ENCODE measurements at places on chromosomes 16 and 17. TPM values are rescaled to one million over a fixed set of nuclear protein-coding genes. Genes with fewer than 3 reads are reported as not detected.

Gene USP36
- total RNA-seq, result 46.3 TPM

GRCh38 chr16:50631249-50631984, 49.7 kb downstream of the SNX20 start:
- no peak for DNase-seq

DNA sequence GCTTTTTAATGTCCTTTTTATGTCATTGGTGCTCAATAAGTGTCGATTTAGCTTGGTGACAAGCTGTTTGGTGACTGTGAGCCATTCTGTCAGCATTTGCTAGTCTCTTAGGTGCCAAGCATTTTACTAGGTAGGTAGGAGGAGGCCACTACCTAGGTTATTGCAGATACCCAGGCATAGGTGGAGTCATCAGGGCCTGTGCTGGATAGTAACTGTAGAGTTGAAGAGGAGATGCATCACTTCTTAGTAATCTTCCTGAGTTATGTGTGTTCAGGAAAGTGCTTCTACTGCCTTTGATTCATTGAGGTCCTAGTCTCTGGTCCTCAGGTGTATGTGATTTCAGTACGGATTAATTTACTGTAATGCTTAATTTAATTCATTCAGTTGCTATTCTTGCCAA, 17.7 kb downstream of the USP10 start:
- no peak for DNase-seq

DNA sequence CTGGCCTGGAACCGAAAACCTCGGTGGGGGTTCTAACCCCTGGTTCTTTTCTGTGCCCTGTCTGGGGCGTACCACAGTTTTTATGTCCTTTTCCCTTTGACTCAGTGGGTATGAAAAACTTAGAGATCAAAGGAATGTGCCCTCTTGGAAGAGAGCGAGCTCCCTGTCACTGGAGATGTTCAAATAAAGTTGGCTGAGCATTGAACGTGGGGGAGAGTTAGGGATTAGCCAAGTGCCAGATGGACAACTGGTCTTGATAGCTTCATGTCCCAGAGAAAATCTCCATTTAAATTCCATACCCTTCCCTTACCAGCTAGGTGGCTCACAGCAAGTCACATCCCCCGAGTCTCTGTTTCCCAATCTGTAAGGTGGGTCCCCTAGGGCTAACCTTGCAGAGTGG, 9.5 kb downstream of the ADGRG1 start:
- DNase-seq, result no peak

DNA sequence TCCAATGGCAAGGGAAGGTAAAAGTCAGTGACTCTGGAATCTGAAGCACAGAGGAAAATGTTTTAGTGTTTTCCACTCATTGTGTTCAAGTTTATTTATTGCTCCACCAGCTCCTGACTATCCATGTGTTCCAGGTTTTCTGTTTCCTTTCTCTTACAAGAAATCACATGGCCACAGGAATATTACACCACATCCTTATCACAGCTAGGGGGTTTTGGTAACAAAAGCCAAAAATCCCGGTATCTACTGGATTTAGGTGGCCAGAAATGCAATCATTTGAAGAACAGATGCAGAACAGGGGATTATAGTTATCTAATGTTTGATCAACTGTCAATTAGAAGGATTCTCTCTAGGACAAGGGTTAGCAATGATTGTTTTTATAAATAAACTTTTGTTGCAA, 47.9 kb downstream of the STH start:
- DNase-seq, result no peak

Measured in lower leg skin (tissue), 4 donors.